ENCODE measurements at places on chromosomes 16 and 17.
A peak's percentile ranks its signal among the peaks of the same experiment; 100 is the strongest.

DNA sequence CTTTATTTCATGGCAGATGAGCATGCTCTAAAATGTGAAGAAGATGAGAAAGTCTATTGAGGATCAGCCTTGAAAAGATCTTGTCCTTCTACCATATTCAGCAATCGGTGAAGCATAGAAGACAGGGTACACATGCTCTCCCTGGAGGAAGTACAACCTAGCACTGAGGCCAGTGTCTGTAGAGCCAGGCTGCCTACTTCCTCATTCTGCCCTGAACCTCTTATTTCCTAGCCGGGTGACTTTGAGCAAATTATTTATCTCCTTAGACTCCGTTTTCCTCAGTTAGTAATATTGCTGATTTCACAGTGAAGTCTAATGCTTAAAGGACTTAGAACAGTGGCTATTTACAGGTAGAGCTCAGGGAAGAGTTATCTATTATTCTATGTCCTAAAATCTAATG, 58.4 kb downstream of the TMEM100 start:
- no peak for DNase-seq

GRCh38 chr17:17906418-17907215, 65.6 kb downstream of the TOM1L2 start:
- DNase-seq, result no peak

GRCh38 chr17:17842111-17842876, 5.5 kb upstream of the SREBF1 start:
- no peak for DNase-seq

DNA sequence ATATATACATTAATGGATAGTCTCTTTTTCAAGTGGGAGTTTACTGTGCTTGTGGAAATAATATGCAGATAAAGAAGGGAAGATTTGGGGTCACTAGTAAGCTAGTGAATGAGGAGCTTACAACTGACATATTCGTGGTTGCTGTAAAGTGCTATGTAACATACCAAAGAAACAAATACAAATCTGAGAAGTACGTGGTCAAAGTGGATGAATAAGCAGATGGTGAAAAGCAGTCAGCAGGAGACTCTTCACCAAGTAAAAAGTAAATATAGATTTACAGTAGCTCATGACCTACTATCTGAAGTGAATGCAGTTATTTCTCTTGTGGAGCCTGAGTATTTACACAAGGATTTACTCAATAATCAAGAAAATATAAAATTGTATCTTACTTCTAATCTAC, 136.6 kb upstream of the ELAC2 start:
- DNase-seq, result peak; percentile 58

- peak; percentile 8 for DNase-seq
Measured at GRCh38 chr17:71970312-71970711, 150.5 kb upstream of the SOX9 start.

- no peak for DNase-seq
Measured at GRCh38 chr17:17647524-17648178, 33.6 kb upstream of the RAI1 start.

DNA sequence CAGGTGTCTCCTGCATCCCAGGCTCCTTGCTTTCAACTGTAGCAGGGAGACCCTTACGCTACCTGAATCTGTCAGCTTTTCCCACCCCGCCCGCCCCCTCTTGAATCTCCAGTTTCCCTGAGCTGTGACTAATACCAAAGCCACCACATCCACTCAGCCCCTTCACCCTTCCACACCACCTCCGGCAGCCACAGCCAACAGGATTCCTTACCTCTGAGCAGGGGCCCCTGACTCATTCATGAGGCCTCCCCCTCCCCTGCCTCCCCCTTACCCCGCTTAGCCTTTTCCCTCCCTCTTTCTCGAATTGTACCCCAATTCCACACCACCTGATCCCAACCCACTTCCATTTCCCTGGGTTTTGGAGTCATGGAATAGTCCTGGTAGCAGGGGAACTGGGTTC, 2.3 kb downstream of the STX1B start:
- DNase-seq, result peak; percentile 83

DNA sequence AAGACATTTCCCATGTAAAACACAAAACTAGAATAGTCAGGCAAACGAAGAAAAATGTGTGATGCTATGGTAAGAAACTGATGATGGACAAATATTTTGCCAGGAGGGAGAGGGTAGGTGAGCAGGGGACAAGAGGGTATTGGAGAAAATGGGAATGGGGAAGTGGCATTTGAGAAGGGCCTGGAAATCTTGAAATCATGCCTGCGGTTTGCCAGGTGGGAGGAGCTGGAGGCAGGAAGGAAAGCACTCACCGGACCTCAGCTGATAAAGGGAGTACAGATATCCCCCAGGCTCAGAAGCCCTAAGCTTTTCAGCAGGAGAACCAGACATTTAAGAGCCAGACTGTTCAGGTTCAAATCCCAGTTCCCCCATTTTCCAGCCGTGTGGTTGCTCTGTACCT, 103.6 kb downstream of the GSG1L start:
- DNase-seq, result no peak

GRCh38 chr17:81513753-81514488, 1.3 kb upstream of the ACTG1 start:
- DNase-seq, result peak; percentile 79

- DNase-seq, result no peak
Measured at GRCh38 chr17:58344791-58345157, 7.2 kb downstream of the SUPT4H1 start.

DNA sequence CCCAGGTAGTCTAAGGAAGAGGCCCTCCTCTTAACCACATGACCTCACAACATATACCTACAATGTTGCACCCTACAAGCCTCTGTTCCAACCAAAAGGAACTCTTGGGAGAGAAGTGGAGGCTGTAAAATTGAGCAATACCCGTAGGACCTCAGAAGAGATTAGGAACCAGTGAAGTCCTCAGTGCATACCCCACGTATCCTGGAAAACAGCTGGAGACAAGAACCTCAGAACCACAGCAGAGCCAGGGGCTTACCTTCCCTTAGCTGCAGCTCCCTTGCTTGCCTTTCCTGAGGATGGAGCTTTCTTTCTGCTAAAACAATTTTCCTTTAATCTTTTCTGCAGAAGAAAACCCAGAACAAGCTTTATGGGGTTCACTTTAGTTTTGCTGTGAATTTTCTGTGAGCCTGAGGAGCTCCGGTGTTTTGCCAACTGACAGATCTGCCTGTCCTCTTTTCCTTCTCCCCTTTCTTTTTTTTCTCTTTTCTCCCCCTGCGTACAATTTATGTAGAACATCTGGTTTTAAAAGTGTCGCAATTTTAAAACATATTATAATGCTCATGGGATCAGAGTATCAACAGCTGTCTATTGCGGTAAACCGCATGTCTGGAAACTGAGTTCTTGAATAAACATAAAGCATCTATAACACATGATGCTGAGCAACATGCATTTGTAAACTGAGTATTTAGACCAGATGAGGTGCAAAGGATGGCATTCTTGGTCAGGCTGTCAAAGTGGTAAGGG, 226.4 kb upstream of the MAF start:
- DNase-seq, result peak; percentile 42

- no peak for DNase-seq
Measured at GRCh38 chr16:26317885-26318284, 626.1 kb downstream of the HS3ST4 start.

- peak; percentile 58 for DNase-seq
Measured at GRCh38 chr17:69406941-69407340, 7.6 kb upstream of the MAP2K6 start.

DNA sequence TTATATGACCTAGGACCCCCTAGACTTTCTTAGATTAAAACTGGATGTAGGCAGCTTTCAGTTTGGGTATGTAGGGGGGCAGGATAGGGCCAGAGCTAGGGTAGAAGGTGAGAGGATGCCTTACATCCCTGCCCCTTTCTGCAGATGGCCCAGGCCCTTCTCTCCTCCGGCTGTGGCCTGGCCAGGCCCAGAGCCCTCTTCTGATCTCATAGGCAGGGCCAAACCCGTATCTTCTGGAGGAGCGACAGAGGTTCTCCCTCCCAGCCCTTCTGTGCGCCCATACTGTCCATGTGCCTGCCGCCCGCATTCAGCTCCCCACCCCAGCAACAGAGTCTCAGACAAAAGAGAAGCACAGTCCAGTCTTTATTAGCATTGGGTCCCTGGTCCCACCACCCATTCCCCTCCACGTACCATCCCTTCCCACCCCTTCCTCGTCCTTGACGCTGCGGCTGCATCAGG, 2.0 kb upstream of the TSPOAP1 start:
- DNase-seq, result no peak

DNA sequence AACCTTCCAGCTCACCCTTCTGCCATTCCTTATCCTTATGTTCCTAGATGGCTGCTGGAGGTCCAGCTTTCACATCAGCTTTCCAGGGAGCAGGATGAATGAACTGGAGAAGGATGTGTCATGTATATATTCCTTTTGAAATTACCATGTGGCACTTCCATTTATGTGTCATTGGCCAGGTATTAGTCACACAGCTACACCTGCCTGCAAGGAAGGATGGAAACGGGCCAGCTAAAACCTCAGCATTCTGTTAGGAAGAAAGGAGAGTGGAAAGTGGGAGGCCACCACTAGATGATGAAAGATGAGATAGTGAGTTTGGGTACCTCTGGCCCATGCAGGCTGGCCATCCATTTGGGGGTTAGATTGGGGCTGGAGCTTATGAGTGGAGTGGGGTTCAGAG, 67.5 kb downstream of the KSR1 start:
- DNase-seq, result no peak

- DNase-seq, result peak; percentile 31
Measured at GRCh38 chr17:6843241-6843880, 11.8 kb upstream of the TEKT1 start.

- no peak for DNase-seq
Measured at GRCh38 chr17:47797797-47798196, 23.8 kb downstream of the OSBPL7 start.

- peak; percentile 51 for DNase-seq
Measured at GRCh38 chr17:27489045-27489715, 32.9 kb downstream of the KSR1 start.

- DNase-seq, result no peak
Measured at GRCh38 chr16:11976850-11977375, 379 bp downstream of the SNX29 start.

GRCh38 chr16:4415538-4416199, 727 bp downstream of the CORO7 start:
- DNase-seq, result no peak

DNA sequence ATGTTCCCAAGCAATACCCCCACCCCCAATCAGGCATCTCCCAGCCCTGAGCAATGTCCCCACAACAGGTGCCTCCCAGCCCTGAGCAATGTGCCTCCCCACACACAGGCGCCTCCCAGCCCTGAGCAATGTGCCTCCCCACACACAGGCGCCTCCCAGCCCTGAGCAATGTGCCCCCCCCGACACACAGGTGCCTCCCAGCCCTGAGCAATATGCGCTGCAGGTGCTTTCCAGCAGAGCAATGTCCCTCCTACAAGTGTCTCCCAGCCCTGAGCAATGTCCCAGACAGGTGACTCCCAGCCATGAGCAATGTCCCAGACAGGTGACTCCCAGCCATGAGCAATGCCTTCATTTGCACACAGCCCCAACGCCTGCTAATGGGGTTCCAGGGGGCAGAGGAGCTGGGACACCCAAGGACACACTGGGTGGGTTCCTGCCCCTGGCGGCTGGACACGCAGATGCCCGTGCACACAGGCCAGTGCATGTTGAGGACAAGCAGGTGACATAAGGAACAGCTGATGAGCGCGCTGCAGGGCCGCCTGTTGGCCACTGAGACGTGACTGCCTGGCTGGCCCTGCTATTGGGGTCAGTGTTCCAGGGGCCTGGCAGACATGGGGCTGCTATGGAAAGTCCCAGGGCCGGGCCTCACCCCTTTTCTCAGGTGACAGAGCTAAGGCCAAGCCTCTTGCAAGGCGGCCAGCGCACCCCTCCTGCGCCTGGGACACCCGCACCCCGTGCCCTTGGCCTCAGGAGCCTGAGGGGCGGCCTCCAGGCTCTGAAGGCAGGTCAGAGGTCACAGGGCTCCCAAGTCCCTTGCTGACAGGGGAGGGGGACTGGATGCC, 26.9 kb upstream of the PABPN1L start:
- DNase-seq, result no peak

- no peak for DNase-seq
Measured at GRCh38 chr16:26212599-26212998, 520.8 kb downstream of the HS3ST4 start.

DNA sequence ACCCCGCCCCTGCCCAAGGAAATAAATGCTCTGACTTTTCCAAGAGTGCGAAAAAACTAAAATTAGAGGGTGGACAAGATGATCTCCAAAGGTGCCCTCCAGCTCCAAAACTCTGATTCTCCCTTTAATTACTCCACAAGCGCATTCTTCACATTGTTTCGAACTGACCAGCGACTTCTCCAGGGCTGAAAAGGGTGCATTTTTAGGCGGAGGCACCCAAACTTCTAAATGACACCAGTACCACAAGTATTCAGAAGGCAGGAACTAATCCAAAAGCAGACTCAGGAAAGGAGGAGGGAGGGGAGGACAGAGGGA, 750 bp downstream of the ZFHX3 start:
- DNase-seq, result peak; percentile 77

DNA sequence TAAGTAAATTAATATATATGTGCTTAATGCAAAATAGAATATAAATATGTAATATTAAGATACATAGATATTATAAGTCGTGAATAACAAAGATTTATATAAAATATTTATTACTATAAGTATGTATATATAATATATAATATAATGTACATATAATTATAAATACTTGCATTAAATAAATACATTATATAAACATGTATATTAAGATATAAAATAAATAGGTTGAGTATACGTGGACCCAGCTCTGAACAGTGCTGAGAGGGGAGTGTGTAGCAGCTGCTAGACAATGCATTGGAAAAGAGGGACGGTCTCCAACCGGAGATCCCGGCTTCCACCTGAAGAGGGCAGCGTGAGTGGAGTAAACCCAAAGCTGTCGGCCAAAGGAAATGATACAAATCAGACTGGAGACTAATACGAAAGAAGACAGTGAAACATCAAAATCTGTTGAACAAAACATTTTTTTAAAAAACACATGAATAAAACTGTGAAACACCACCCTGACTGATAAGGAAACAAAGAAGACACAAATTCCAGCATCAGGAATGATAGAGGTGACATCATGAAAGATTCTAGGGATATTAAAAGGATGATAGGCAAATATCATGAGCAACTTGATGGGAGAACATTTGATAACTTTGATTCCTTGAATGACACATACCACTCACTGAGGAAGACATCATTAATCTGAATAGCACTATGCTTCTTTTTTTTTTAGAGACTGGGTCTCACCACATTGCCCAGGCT, 125.4 kb upstream of the CHMP6 start:
- DNase-seq, result peak; percentile 56

DNA sequence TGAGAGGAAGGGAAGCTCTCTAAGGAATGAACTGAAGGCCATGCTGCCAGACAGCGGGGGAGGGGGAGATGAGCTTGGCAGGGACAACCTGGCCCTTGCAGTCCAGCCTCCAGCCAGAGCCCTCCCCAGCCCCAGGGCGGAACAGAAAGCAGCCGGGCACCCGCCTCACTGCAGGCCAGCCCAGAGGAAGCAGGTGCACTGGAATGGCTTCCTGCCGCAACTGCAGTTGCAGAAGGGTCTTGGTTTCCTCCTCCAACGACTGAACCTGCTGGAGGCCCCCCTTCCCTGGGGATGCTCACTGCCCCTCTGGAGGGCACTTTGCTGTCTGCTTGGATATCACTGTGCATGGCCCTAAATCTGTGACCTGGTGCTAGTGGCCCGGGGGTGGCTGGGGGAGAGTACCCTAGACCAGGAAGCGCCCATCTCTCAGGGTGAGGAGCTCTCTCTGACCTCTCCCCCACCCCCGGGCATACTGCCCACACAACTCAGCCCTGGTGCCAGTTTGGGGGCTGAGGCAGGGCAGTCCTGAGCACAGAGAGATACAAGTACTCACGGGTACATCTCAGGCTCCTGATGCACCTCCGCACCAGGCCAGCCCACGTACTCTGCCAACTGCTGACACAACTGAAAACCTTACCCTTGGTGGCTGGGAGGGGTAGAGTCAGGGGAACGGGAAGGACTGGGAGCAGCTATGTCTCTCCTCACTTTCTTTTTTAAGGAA, 41.1 kb downstream of the MYO18A start:
- no peak for DNase-seq

Data from fibroblast of skin of right quadriceps (primary cell).